ENCODE measurements at places on chromosomes 7 and 10. TPM values are rescaled to one million over a fixed set of nuclear protein-coding genes. Genes with fewer than 3 reads are reported as not detected.

The ODAD2 gene
- 3.9 TPM for total RNA-seq

The HKDC1 gene
- total RNA-seq: 0.31 TPM

The ADRA2A gene
- 1.5 TPM for total RNA-seq

The LDB3 gene
- total RNA-seq: 0.36 TPM

The NPY4R gene
- total RNA-seq: not detected

DNA sequence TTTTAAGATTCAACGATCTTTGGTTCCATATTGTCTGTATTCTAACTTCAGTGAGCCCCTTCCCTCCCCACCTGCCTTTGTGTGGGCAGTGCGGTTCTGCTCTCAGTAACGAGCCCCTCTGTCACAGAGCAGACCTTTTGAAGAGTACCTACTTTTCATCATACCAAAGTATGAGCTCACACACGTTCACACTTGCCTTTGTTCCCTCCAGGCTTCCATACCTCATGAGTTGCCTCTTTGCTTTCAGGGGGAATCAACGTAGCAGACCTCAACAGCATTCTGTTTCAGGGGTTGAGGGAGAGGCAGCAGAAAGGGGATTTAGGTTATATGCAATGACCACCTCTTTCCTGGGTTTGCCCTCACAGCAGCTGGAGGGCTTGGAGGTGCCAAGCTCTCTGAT lies 211.4 kb upstream of the MDFIC start:
- peaks cover 3% of the 10 kb centered on the region for H3K4me1 ChIP-seq
- H3K27ac ChIP-seq: no peak overlapping the region
- H3K27me3 ChIP-seq: no peaks in the 10 kb centered on the region

DNA sequence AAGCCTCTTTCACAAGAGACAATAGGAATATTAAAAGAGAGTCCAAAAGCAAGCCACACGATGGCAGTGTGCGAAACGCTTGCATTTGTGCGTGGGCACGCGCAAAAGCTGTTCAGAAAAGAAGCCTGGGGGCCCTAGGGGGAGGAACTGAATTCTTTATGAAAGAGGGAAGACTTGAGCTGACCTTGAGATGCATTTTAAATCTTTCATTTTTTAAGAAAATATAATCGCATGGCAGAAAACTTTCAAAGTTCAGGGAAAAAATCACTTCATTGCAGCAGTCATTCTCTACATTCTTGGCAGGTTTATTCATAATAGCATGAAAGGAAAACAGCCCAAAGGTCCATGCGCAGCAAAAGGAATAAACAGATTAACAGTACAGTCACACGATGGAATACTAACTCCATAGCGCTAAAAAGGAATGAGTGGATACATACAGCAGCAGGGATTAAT lies 206.5 kb upstream of the PRKCQ start:
- no peak overlapping the region for H3K27ac ChIP-seq
- DNase-seq: no peak
- H3K4me1 ChIP-seq: peaks cover 20% of the 10 kb centered on the region
- H3K36me3 ChIP-seq: no peaks in the 10 kb centered on the region
- no peaks in the 10 kb centered on the region for H3K27me3 ChIP-seq
- H3K4me3 ChIP-seq: no peak overlapping the region

GRCh38 chr10:91034494-91035159 lies 113.7 kb upstream of the ANKRD1 start:
- H3K4me3 ChIP-seq: no peak overlapping the region
- no peaks in the 10 kb centered on the region for H3K36me3 ChIP-seq
- peaks cover 17% of the 10 kb centered on the region for H3K4me1 ChIP-seq
- peaks cover 3% of the 10 kb centered on the region for H3K27me3 ChIP-seq

All from endothelial cell (in vitro differentiated cells).